ENCODE measurements at places on chromosomes 6 and 20. TPM values are rescaled to one million over a fixed set of nuclear protein-coding genes. Genes with fewer than 3 reads are reported as not detected.

Gene TGM2
- 68.1 TPM for total RNA-seq

Gene ULBP1
- total RNA-seq, result not detected

Gene SYTL3
- 17.4 TPM for total RNA-seq

Gene ISM1
- total RNA-seq, result 8.4 TPM

DNA sequence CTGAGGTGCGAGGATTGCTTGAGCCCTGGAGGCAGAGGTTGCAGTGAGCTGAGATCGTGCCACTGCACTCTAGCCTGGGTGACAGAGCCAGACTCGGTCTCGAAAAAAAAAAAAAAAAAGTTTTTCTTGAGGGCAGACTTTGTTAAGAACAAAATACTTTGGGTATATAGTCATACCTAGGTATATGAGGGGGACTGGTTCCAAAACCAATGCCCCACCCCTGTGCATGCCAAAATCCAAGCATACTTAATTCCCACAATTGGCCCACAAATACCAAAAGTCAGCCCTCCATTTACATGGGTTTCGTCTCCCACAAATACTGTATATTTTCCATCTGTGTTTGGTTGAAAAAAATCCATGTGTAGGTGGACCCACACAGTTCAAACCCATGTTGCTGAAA is 119.9 kb downstream of the INSM1 start:
- H3K4me1 ChIP-seq, result no peaks in the 10 kb centered on the region
- DNase-seq, result no peak
- H3K27me3 ChIP-seq, result no peaks in the 10 kb centered on the region
- H3K4me3 ChIP-seq, result no peak overlapping the region
- no peak overlapping the region for H3K27ac ChIP-seq

Gene PSMG4
- total RNA-seq, result 21.0 TPM

GRCh38 chr20:55596431-55596830 is 408.9 kb downstream of the CBLN4 start:
- no peak overlapping the region for H3K4me3 ChIP-seq
- DNase-seq, result no peak
- no peak overlapping the region for H3K27ac ChIP-seq
- no peaks in the 10 kb centered on the region for H3K36me3 ChIP-seq
- no peaks in the 10 kb centered on the region for H3K4me1 ChIP-seq

DNA sequence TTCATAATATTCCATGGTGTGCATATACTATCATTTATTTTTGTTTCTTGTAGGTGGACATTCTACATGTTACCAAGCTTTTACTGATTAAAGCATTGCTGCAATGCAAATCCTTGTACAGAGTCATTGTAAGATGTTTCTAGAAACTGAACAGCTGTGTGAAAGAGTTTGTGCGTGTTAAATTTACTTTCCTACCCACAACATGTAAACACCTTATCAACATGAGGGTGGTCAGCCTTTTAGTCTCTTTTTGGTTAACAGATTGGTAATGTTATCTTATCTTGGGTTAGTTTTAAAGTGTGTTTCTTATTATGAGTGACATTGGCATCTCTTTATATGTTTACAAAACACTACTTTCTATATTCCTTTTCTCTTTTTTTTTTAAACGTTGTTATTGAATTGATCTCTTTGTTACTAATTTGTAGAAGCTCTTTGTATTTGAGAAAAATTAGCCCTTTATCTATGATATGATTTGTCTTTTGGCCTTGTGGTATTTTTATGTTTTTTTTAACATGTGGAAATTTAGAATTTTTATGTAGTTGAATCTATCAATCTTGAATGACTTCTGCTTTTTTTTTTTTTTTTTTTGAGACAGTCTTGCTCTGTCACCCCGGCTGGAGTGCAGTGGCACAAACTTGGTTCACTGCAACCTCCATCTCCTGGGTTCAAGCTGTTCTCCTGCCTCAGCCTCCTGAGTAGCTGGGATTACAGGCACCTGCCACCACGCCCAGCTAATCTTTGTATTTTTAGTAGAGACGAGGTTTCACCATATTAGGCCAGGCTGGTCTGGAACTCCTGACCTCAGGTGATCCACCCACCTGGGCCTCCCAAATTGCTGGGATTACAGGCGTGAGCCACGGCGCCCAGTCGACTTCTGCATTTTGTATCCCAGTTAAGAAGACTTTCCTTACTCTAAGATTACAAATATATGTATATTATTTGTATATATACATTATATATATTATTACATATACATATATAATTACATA is 112.1 kb downstream of the TCP11 start:
- DNase-seq, result no peak
- no peak overlapping the region for H3K27ac ChIP-seq
- peaks cover 71% of the 10 kb centered on the region for H3K4me1 ChIP-seq
- no peak overlapping the region for H3K4me3 ChIP-seq

- no peak overlapping the region for H3K27ac ChIP-seq
- no peaks in the 10 kb centered on the region for H3K36me3 ChIP-seq
Observed at GRCh38 chr20:13865791-13866351, 81.0 kb downstream of the NDUFAF5 start.

Gene UBE2V1
- 134 TPM for total RNA-seq

Gene TFEB
- 75.3 TPM for total RNA-seq

Gene CLDN20
- not detected for total RNA-seq

DNA sequence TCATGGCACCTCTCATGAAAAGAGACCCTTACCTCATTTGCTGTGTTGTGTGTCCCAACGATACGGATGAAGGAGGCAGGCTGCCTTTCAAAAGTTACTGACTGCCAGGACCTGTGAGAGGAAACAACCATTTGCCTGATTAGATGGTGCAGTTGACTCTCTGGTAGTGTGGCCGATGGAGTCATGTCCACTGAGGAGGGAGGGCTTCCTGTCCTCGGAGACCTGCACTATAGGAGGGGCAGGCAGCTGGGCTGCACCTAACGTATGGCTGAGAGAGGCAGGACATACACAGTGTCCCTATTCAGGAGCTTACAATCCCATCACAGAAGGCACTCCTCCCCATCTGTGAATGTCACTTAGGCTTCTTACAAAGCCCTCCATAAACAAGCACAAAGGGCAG is 373.0 kb downstream of the ZFAND3 start:
- no peak overlapping the region for H3K27ac ChIP-seq
- no peak for DNase-seq
- no peak overlapping the region for H3K4me3 ChIP-seq
- no peaks in the 10 kb centered on the region for H3K36me3 ChIP-seq
- no peaks in the 10 kb centered on the region for H3K4me1 ChIP-seq

DNA sequence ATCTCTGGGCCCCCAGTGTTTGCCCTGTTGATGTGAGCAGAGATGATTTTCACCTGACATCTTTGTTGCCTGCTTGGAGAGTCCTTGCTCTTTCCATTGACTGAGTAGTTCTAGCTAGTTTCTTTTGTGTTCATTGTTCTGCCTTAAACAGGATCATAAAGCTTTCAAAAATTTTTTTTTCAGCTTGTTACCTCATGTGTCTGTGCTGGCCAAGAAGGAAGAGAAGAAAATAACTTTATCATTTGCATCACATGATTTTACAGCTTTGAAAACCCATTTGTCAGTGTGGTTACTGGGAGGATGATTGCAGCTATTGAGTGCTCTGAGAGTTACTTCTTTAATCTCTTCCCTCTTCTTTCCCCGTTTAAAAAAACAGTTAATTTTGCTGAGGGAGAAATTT is 16.0 kb downstream of the FOXO3 start:
- no peak for DNase-seq
- no peaks in the 10 kb centered on the region for H3K27me3 ChIP-seq
- peaks cover 60% of the 10 kb centered on the region for H3K4me1 ChIP-seq
- H3K36me3 ChIP-seq, result peaks cover 41% of the 10 kb centered on the region
- H3K27ac ChIP-seq, result peak overlapping the region; percentile 22

DNA sequence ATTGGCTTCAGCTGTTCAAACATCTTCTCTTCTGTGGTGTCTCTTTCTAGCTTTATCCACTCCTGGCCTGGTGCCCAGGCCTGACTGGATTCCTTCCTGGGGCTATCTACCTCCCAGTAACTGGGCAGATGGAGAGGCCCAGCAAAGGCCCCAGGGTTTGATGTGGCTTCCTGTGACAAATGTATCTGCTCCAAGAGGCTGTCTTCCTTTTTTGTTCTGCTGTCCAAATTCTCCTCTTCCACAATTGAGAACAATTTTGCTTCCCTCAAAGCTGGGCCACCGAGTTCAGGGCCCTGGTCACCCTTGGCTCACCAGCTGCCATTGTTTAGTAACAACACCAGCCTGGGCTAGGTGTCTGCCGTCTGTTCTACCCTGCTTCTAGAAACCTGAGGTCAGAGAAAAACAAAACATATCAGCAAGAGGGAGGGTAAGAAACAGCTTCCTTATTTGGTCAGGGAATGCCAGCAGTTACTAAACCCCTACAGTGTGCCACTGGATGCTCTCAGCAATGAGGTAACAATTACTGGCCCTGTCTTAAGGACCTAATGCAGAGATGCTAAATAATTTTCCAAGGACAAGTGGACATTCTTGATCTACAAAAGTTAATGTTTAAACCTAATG is 3.9 kb downstream of the ZFP57 start:
- H3K27ac ChIP-seq, result no peak overlapping the region
- no peak for DNase-seq
- H3K4me3 ChIP-seq, result no peak overlapping the region
- H3K27me3 ChIP-seq, result peaks cover 12% of the 10 kb centered on the region

- H3K27me3 ChIP-seq, result no peaks in the 10 kb centered on the region
- no peak overlapping the region for H3K4me3 ChIP-seq
- H3K36me3 ChIP-seq, result no peaks in the 10 kb centered on the region
- peaks cover 5% of the 10 kb centered on the region for H3K4me1 ChIP-seq
- no peak overlapping the region for H3K27ac ChIP-seq
Observed at GRCh38 chr6:157592541-157592940, 211.6 kb downstream of the ZDHHC14 start.

DNA sequence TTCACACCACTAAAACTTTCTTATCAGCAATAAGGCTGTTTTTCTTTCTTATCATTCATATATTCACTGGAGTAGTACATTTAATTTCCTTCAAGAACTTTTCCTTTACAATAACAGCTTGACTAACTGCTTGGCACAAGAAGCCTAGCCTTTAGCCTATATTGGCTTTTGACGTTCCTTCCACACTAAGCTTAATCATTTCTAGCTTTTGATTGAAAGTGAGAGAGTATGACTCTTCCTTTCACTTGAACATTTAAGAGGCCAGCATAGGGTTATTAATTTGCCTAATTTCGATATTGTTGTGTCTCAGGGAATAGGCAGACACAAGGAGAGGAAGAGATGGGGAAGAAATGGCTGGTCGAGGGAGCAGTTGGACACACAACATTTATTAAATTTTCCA is 23.6 kb downstream of the THEMIS start:
- H3K36me3 ChIP-seq, result no peaks in the 10 kb centered on the region
- peaks cover 2% of the 10 kb centered on the region for H3K4me1 ChIP-seq
- H3K4me3 ChIP-seq, result no peak overlapping the region

GRCh38 chr6:158962371-158962770 is 37.6 kb downstream of the RSPH3 start:
- no peak for DNase-seq
- no peak overlapping the region for H3K4me3 ChIP-seq
- H3K27ac ChIP-seq, result no peak overlapping the region
- no peaks in the 10 kb centered on the region for H3K4me1 ChIP-seq
- H3K36me3 ChIP-seq, result no peaks in the 10 kb centered on the region

GRCh38 chr6:30903236-30903635 is 4.8 kb upstream of the GTF2H4 start:
- DNase-seq, result no peak

DNA sequence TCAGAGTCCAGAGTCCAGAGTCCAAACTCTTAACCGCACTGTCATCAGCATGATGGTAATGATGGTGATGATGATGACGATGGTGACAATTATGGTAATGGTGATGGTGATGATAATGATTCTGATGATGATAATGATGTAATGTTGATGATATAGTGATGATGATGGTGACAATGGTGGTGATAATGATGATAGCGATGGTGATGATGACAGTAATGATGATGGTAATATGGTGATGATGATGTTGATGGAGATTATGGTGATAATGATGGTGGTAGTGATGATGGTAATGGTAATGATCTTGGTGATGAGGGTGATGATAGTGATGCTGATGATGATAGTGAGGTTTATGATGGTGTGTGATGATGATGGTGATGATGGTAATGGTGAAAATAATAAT is 367.8 kb upstream of the CDH4 start:
- no peak for DNase-seq
- H3K27me3 ChIP-seq, result no peaks in the 10 kb centered on the region
- H3K36me3 ChIP-seq, result no peaks in the 10 kb centered on the region
- H3K27ac ChIP-seq, result no peak overlapping the region
- H3K4me1 ChIP-seq, result no peaks in the 10 kb centered on the region

DNA sequence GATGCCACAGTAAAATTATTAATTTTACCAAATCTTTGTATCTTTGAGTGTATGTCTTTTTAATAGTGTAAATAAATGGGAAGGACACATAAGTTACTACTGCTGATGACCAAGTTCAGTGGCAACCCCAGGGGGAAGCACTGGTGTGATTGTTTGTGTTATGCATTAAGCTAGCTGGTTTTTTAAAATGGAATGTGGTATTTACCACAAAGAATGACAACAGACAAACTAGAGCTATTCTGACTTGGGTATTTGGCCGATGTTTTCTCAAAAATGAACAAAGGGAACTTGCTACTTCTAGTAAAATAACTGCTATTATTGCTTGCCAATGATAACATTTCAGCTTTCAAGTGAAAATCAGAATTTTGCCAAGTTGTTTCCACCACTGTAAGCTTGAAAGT is 2.9 kb downstream of the FNDC1 start:
- H3K27ac ChIP-seq, result no peak overlapping the region
- peaks cover 13% of the 10 kb centered on the region for H3K4me1 ChIP-seq
- H3K36me3 ChIP-seq, result no peaks in the 10 kb centered on the region
- H3K4me3 ChIP-seq, result no peak overlapping the region
- peaks cover 48% of the 10 kb centered on the region for H3K27me3 ChIP-seq

- H3K27me3 ChIP-seq, result no peaks in the 10 kb centered on the region
- H3K4me1 ChIP-seq, result no peaks in the 10 kb centered on the region
- H3K36me3 ChIP-seq, result no peaks in the 10 kb centered on the region
- no peak overlapping the region for H3K4me3 ChIP-seq
Observed at GRCh38 chr6:33895296-33895695, 91.5 kb upstream of the MLN start.

DNA sequence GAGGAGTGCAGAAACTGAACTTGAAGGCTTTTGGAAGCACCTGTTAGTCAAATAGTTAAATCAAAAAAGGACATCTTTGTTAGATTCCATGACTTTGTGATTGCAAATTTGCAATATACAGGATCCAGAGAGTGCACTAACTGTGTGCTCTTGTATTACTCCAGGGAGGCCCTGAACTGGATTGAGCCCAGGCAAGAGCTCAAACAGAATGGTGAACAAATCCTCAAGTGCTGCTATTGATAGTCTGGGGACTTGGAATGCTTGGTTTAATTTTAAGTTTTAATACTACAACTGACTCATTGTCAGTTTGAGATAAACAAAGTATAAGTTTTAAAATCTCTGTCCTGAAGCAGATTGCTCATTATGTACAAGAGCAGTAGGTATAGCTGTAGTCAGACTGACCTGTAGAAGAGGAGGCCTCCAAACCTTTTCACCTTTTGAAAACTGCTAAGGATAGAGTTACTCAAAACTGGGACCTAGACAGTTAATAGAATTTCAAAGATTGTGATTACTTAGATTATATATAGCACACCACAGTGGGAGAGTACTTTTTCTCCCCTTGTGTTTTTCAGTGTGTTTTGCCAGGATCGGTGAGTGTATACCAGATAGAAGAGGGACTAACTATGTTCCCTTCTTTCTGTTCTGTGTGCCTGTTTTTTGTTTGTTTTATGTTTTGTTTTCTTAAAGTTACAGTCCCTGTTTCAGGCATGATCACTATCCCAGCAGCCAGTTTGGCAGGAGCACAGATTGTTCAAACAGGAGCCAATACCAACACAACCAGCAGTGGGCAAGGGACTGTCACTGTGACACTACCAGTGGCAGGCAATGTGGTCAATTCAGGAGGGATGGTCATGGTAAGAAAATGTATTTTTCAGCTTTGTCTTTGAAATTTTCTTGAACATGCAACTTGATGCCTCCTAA is 18.3 kb downstream of the NFYA start:
- H3K36me3 ChIP-seq, result peaks cover 80% of the 10 kb centered on the region
- H3K4me3 ChIP-seq, result no peak overlapping the region
- H3K27ac ChIP-seq, result no peak overlapping the region
- H3K27me3 ChIP-seq, result no peaks in the 10 kb centered on the region

Gene XKR7
- total RNA-seq, result not detected
